M059J (cell line): ENCODE measurements at places on chromosomes 6 and 20. TPM values are rescaled to one million over a fixed set of nuclear protein-coding genes. Genes with fewer than 3 reads are reported as not detected.

GRCh38 chr6:119274197-119274595 is 75.4 kb downstream of the MAN1A1 start:
- DNase-seq: no peak

DNA sequence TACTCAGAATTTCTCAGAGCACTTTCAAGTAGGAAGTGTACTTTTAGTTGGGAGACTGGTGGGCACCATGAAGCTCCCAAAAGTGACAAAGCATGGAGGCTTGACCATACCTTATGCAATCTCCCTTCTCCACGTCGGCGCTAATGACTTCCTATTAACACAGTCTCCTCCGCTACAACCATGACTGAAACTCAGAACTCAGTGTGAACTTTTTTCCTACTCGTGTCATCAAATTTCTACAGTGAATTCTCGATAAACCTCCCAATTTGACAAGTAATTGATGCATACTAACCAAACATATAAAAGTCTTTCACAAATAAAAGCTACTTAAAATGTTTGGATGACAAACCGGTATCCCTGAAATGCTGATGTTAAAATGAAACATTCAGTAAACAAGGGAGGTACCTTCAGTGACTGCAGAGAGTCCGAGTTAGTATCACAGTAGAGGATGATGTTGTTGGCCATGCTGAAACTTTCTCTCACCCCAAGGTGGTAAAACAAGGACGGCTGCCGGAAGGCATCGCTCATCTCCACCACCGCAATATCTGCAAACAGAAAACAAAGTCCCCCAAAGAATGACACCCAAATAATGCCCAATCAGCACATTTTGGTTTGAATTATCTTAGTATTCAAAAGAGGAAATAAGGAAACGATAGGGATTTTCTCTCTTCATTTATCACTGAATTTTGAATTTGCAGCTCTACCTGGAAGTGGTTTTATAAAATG is 72.1 kb downstream of the MAP3K5 start:
- DNase-seq: no peak

DNA sequence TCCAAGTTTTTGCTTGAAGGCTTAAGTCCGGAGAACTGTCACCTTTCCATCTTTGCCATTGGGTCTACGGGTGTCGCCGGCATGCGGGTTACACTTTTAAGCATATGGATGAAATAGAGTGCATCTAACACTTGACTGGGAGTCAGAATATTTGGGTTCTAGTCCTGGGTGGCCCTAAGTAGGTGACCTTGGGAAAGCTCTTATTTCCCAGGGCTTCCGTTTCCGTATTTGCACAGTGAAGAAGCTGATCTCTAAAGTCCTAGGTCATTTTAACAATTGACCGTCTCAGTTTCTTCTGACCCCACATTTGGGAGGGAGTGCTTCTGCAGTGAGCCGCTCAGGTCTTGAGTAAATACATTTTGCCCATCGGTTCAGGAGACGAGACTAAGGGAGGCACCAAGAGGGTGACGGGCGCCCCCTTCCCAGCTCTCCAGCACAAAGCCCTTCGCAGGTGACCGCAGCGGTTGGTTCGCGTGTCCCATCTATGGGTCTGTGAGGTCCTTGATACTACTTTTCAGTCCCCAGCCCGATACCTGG is 651 bp upstream of the BLTP3A start:
- peak; percentile 48 for DNase-seq

DNA sequence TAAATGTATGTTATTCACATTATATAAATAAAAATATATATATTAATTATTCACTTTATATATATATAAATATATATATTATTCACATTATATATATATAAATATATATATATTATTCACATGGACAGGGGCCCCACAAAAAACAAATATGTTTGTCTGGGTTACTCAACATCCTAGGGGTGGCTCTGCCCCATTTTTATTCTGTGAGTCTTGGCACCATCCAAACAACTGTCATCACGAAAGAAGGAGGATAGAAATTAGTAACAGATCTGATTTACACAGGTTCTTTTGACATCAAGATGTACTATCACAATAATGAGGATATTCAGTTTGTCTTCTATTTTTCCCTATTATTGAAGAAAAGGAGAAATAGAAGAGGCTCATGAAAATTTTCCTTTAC is 187.3 kb downstream of the GPX5 start:
- DNase-seq: no peak

GRCh38 chr6:81380718-81381338 is 371.7 kb downstream of the TENT5A start:
- no peak for DNase-seq

DNA sequence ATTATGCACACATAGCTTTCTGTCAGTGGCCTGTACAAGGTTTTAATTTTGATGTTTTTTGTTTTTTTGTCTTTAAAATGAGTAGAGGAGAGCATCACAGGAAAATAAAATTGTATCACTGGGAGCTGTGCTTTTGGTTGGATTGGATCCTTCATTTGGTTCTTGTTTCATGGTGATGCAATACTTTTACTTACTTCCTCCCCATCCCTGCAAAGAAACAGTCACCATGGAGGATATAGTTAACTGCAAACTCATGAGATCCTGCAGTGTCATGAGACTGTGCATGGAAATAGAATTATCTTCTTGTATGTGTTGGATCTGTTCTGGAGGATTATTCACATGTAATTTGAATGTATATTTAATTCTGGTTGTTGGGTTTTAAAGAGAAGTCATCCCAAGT is 122.3 kb downstream of the JARID2 start:
- no peak for DNase-seq

GRCh38 chr6:169156108-169156792 is 97.4 kb downstream of the THBS2 start:
- DNase-seq: peak; percentile 66

Gene RCAN2
- total RNA-seq: 2.3 and 2.7 TPM in 2 replicates

Gene C4A
- total RNA-seq: 4.1 and 5.6 TPM in 2 replicates

GRCh38 chr6:166626177-166627032 is 646 bp downstream of the RPS6KA2 start:
- DNase-seq: peak; percentile 15

GRCh38 chr6:2764610-2765165 is 505 bp upstream of the WRNIP1 start:
- peak; percentile 88 for DNase-seq

GRCh38 chr6:6008089-6008647 is 1.4 kb upstream of the NRN1 start:
- DNase-seq: no peak

GRCh38 chr6:113447088-113447831 is 409.9 kb upstream of the MARCKS start:
- peak; percentile 96 for DNase-seq

DNA sequence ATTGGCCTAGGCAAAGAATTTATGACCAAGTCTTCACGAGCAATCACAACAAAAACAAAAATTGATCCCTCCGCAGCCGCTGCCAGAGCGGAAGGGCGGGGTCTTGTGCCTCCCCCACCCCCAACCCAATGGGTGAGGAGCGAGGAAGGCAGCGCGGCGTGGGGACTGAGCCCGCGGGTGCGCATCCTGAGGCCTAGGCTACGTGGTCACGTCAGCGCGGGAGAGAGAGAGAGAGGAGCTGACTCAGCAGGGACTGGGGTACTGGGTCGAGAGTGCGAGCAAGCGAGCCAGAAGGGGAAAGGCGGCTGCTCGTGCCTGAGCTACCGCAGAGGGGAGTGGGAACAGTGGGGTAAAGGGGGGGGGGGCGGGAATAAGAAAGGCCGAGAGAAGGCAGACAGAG is 90.1 kb upstream of the FERMT1 start:
- no peak for DNase-seq

DNA sequence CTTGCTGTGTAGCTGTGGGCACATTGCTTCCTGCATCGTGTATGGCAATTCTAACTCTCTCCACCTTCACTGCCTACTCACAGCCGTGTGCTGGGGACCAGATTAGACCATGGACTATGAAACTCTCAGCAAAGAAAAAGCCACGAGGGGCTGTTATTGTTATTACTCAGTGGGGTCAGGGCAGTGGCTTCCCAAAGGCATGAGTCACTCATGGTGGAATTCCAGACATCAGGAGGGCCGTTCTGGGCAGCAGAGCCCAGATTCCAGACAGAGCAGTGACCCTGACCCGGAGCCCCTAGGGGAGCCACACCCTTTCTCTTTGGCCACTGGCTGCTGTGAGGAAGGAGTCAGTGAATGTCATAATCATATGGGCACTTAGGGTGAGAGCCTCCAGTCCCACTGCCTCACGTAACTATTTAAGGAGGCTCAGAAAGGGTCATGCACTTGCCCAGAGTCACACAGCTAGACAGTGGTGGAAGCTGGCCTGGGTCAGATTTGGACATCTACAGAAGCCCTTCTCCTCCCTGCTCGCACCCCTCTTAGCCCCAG is 22.2 kb upstream of the CCN5 start:
- DNase-seq: peak; percentile 100

Gene CLPSL2
- total RNA-seq: not detected in 2 replicates

DNA sequence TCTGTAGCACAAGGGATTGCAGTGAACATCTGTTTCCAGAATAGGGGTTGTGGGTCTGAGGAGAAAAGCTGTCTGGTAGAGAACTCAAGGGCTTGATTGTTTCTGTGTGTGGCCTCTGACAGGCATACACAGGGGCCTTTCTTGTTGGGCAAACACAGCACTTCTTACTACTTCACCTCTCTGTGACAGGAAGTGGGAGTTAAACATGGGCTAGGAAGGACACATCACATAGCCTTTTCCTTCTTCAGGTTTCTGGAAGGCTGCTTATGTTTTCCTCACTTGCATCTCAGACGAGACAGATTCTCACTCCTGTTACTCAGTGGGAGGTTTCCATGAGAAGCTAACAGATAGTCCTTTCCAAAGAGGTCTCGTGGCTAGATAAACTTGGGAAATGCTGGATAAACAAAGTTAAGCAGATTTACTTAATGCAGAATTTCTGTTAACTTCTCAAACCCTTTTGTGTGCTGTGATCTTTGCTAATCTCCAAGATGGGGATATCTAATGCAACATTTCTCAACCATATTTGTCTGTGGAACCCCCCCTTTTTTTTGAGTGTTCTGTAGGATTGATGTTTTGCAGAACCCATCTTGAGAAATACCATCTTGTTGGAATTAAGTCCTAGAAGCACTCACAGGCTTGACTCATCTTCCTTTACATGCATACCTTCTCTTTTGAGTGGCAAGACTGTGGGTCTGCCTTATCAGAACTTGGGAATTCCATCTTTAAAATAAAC is 41.9 kb upstream of the RNF8 start:
- DNase-seq: no peak

GRCh38 chr6:153511896-153512496 is 380.9 kb upstream of the RGS17 start:
- DNase-seq: peak; percentile 47

GRCh38 chr6:107491138-107491609 is 1.3 kb downstream of the SOBP start:
- DNase-seq: peak; percentile 25

GRCh38 chr6:16807956-16808355 is 46.7 kb upstream of the ATXN1 start:
- DNase-seq: no peak

DNA sequence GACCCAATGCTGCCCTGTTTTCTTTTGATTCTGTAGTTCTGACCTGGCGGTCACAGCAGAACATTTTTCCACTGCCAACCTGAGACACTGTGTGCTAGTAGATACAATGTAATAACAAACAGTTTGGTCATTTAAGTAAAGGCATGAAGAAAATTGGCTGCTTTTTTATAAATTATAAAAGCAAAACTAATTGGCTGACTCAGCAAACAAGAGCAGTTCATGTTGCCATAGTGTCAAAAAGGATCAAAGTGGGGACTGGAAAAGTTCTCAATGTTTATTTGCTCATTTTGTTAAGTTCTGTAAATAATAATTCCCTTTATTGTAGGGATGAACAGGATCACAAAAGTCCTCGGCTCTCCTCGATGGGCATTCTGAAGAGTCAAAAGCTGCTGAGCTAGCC is 599.5 kb downstream of the PKHD1 start:
- no peak for DNase-seq

Gene HSPA1L
- 0.30 and 2.5 TPM in 2 replicates for total RNA-seq

Gene PAK5
- 0.05 and 0.10 TPM in 2 replicates for total RNA-seq

DNA sequence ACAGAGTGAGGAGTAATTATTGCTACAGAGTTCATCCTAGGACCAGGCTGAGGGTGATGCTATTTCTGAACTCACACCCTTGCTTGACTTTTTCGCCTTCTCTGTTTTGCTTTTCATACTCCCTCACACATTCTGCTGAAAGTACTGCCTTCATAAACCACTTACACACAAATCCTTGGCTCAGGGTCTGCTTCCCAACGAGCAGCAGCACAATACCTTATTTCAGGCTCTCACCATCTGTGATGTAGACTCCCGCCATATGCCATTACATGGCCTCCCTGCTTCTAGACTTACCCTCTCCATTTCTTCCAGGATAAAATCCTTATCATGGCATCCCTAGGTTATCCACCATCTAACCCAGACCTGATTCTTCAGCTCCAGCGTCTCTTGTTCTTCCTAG is 321.3 kb upstream of the SPTLC3 start:
- no peak for DNase-seq
